GM04503 (cell line): ENCODE measurements at places on chromosomes 1 and 21.

- DNase-seq = no peak
Measured at GRCh38 chr1:74180490-74180889, 17.5 kb downstream of the LRRIQ3 start.

DNA sequence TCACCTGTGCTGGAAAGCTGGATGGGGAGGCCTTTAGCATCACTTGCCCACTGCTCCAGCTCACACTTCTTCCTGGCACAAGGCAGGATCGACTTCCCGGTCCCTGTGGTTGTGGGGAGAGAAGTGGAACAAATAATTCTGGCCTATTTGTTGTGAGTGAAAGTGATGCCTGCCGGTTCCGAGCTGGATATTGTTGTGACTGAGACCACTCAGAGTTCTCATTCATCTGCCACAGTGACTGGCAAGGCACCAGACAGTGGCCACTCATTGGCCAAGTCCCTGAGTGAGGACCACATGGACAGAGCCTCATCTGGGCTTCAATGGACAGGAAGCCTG, 191.9 kb downstream of the PTPRU start:
- DNase-seq = no peak

- no peak for DNase-seq
Measured at GRCh38 chr1:172774561-172774960, 115.7 kb downstream of the FASLG start.

- DNase-seq = no peak
Measured at GRCh38 chr1:117842408-117843170, 86.8 kb downstream of the GDAP2 start.

- no peak for DNase-seq
Measured at GRCh38 chr1:5729636-5730145, 262.5 kb downstream of the NPHP4 start.

DNA sequence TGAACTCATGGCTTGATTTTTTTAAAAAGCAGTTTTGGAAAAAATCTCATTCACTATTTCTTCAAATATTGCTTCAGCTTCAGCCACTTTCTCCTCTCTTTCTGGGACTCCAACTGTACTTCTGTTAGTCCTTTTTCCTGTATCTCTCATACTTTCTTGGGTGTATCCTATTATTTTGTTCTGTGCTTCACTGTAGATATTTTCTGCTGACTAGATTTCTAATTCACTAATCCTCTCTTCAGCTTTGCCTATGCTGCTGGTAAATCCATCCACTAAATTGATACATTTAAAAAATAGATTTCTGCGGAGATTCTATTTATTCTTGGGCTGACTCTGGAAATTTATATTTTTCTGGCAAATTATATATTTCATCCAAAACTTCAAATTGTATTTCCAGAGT, 4.9 kb upstream of the KCNE2 start:
- no peak for DNase-seq

- no peak for DNase-seq
Measured at GRCh38 chr1:201508809-201509208, 1.9 kb upstream of the CSRP1 start.

DNA sequence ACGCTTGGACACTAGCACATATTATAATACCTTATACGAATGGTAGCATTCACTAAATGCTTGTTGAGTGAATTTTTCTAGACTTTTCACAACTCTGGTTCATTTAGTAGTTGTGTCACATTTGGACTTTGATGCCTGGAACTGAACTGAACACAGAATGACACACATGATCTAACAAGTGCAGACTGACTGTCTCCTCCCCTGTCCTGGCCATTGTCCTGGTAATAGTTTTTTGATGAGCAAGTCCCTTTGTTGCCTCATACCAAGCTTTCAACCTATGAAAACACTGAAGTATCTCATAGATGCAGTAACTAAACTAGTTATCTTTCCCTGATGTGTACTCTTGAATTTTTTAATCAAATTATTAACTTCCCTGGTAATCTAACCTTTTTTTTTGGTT, 66.4 kb downstream of the LRRC8D start:
- DNase-seq = no peak

DNA sequence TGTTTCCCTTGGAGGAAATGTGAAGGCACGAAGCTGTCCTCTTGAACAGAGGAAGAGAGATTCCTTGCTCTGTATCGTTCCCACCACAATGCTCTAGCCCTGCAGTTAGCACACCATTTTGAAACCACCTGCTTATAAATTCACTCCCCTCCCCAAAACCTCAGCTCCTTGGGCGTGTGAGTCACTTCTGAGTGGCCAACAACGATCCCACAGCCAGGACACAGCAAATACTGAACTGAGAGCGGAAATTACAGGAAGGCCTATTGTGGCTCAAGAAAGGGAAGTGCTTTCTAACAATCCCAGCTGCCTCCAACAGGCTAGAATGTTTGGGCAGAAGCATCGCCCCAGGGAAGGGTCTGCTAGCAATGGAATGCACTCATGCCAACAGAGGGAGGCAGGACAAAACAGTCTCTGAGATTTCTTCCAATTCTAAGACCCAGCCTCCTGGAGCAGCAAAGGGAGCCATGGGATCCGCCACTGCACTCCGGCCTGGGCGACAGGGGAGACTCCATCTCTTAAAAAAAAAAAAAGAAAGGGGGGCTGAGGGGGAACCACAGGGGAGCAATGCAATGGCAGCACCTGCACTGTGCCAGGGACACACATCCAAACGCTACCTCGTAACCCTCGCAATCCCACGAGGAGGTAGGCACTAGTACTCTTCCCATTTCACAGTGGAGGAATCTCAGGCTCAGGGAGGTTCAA, 1.9 kb downstream of the TMEM53 start:
- no peak for DNase-seq

DNA sequence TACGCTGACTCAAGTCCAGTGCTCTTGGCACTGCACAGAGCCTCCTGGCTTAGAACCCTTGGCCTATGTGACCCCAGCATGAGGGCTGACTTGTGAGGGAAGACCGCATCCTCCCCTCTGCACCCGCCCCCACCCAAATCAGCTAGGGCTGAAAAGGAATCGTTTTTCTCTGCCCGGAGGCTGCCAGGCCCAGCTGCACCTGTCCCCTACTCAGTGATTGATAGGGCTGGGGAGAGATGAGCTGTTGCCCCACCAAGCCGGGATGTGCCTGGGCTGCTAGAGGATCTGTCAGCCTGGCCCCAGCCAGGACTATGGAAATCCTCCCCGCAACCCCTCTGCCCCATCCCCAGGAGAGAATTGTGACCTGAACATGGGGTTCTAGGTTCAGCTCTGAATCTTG, 20.6 kb downstream of the MYOG start:
- DNase-seq = no peak

DNA sequence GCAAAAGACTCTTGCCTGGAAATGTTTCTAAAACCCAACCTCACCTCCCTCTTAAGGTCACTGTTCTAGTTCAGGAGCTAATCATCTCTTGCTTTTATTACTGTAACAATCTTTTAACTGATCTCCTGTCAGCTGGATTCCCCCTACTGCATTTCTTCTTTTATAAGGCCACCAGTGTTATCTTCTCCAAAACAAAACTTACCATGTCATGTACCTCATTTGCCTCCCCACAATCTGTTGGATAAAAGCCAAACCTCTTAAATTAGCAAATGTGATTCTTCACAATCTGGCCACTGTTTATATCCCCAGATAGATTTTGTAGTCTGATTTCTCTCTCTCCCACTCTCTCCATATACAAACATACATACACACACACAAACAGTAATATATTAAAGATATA, 143.3 kb downstream of the DENND1B start:
- no peak for DNase-seq

GRCh38 chr1:48246727-48247126, 24.2 kb downstream of the SLC5A9 start:
- DNase-seq = no peak

DNA sequence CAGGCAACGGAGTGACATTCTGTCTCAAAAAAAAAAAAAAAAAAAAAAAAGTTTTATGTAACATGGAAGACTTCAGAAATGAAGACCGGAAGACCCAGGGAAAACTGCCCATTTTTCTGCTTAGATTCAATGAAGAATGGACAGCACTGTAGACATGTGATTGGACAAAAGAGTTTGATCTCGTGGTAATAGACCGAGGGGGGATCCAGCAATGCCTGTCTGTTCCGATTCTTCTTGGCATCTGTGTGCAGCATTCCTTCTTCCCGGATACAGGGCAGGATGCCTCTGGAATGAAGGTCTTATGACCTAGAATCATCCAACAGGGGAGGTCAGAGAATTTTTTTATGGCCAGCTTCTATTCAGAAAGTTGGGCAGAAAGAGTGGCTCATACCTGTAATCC, 5.6 kb upstream of the LYST start:
- no peak for DNase-seq

DNA sequence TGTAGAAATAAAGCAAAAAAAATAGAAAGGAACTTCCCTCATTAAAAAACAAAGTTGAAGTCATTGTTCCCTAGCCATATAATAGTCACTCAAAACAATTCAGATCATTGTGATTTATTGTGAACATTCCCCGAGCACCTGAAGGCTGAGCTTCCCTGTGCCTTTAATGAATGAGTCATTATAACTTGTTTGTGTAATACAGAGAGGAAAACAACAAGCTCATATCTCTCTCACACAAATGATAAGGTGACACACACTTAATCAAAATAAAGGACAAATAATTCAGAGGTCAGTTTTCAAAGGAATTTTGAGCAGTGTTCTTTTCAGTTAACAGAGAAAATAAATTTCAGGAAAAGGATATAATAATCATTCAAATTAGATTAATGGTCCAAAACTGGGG, 326.2 kb downstream of the DUSP10 start:
- DNase-seq = no peak

DNA sequence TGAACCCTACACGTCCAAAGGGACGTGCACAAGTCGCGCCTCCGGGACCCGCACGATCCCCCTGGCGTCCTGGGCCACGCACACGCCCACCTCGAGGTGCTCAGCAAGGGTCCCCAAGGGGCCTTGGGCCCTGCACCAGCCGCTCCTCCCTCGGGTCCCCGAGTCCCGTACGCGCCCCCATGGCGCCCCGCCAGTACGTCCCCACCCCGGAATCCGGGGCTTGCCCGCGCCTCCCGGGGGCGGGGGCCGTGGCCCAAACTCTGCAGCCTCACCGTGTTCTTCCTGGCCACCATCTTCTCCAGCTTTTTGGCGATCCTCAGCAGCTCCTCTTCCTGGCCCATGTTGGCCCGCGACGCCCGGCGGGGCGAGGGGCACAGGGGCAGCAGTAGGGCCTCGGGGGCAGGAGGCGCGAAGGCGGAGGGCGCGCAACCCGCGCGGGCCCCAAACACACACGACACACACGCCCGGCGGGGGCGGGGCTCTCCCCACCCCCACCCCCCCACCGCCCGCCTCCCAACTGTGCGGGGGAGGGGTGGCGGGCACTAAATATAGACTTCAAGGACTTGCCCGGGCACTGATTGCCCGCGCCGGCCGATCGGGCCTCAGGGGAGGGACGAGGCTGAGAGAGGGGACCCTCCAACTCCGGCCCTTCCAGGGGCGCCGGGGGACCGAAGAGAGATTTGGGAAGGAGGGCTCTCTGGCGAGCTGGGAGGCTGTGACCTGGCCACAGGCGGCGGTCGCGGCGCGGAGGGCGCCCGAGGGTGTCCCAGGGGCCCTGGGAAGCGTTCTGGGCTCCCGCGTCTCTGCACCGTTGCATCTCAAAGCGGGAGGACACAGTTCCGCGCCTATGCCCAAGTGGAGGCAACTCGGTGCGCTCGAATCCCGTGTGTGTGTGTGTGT, at the start of gene TCEA3:
TSS of gene TCEA3 (minus strand) at position 456 of the 900 bp plus-strand sequence. CDS start at position 341, 115 bp downstream.
- DNase-seq = no peak

DNA sequence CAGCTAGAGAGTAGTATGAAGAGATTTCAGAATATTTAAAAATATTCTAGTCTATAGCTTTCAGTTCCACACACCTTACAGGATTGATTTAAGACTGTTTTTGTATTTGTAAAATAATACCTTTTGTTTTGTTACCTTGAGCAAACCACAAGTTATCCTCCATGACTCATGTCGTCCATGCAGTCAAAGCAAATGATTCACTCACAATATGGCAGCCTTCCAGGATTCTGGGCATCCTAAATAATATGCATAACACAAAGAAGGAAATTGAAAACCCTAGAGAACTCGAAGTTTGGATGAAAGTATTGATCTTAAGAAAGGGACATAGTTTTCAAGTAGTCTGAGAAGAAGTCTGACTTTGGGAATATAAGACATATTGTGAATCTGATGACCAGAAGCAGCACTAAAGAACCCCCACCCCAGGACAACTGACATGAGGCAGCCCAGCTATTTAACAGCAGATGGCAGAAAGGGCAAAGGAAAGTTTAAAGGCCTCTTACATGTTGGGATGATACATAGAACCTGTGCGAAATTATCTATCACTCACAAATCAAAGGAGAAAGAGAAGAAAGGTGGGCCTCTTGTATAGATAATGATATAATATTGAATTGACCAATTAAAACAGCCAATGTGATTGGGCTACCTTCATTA, 857.9 kb downstream of the BRINP3 start:
- no peak for DNase-seq

DNA sequence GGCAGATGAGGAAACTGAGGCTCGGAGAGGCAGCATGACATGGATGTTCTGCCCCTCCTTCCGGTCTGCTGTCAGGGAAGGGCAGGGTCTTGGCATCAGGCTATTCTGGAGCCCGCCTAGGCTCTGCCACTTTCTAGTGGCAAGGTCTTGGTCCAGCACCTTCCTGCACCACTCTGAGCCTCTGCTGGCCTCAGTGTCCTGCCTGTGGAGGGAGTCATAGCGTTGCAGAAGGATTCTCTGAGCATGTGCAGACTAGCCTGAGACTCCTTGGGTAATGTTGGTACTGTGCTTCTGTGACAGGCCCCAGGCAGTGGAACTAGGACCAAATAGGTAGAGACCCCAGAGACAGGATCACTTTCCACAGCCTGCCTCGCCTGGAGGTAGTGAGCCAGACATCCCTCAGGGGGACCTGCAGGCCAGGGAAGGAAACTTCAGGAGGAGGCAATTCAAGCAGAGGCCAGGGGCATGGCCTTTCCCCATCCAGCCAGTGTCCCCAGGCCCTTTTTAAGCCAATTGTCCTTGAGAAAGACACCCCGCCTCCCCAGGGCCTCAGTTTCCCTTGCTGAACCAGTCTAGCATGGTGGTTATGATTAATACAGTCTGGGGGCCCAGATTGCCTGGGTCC, 10.6 kb downstream of the EDN2 start:
- DNase-seq = no peak

- DNase-seq = no peak
Measured at GRCh38 chr1:33692206-33693188, 171.4 kb upstream of the HMGB4 start.
